ENCODE measurements at places on chromosomes 3 and 15.

DNA sequence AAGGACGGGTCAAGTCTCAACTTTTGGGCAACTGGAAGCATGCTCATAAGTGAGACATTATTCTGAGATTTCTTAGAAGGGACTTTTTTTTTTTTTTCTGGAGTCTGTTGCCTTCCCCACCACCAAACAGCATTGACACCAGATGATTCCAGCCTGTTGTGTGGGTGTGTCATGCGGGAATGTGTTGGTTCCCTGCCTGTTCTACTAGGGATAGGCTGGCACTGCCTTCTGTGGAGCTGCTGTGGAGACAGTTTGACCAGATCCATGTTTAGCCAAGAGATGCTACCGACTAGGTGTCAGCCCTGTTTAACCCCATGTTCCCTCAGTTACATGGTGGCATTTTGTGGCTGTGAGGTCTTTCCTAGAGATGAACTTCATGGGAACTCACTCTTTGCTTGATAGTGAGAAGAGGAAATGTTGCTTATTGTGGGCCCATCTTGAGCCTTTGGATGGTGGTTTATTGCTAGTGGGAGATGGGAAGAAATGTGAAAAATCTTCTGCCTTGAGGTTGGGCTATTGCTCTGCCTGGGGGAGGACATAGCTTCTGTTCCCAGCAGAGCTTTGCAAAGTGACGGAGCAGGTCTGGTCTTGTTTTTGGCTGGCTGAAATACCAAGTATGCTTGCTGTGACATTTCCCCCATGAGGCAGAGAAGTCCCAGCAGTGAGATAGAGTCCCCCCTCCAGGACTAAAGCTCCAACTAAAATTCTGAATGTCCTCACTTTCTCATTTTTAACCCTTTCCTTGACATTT is 31.3 kb downstream of the TRAK1 start:
- DNase-seq, result no peak

- DNase-seq, result no peak
Observed at GRCh38 chr15:68252925-68253534, 23.5 kb upstream of the CLN6 start.

- no peak for DNase-seq
Observed at GRCh38 chr3:62134061-62134496, 239.3 kb downstream of the FEZF2 start.

DNA sequence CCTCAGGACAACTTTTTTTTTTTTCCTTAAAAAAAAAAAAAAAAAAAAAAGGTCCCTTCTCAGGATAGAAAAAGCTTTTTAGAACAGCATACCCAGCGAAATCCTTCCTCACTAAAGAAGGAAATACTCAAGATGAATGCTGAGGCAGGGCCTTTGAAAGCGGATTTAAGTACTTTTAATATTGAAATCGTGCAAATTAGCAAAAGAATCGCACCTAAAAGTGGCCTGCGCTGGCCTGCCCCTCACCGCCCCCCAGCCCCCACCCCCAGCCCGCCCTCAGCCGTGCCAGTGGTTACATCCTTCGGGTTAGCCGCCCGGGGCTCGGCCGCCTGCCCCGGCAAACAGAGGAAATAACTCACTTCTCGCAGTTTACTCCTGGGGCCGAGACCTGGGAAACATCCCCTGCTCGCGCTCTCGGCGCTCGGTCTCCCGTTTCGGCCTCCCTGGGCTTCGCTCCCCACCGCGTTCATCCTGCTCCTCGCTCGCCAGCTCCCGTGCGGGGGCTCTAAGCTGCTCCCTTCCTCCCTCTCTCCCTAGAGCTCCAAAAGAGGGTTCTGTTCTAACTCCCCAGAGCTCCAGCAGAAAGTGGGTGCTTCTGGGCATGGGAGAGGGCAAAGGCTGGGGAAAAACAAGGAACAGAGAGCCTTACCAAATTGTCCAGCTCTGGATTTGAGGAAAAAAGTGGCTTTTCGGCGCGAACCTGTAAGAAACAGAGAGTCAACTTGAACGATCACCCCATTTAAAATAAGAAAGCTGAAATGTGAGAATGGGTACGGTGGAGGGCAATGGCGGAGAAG is 5.2 kb downstream of the MEIS2 start:
- DNase-seq, result no peak

- no peak for DNase-seq
Observed at GRCh38 chr3:173065543-173065981, 75.5 kb downstream of the SPATA16 start.

GRCh38 chr3:130569461-130570365 is 52.7 kb downstream of the COL6A6 start:
- no peak for DNase-seq

- no peak for DNase-seq
Observed at GRCh38 chr3:38782148-38782547, 33.9 kb downstream of the SCN10A start.

- no peak for DNase-seq
Observed at GRCh38 chr15:56383010-56383409, 17.8 kb downstream of the TEX9 start.

DNA sequence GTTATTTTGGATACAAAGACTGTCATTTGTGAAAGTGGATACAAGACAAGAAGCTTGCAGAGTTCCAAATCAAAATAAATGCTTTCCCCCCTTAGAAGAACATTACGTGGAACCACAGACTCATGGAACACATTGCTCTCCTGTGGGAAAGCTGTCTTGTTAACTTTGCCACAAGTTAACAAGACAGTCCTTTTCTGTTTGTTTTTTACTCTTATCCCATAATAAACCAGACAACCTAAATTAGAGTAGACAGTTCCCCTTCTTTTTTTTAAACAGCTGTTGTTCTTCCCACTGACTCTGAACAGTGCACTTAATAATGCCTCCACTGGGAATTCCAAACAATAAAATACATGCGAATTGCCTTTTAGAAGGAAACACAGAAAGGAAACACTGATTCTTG is 255.3 kb upstream of the UBE2E2 start:
- DNase-seq, result no peak

- no peak for DNase-seq
Observed at GRCh38 chr15:55222588-55222987, 25.8 kb upstream of the RSL24D1 start.

DNA sequence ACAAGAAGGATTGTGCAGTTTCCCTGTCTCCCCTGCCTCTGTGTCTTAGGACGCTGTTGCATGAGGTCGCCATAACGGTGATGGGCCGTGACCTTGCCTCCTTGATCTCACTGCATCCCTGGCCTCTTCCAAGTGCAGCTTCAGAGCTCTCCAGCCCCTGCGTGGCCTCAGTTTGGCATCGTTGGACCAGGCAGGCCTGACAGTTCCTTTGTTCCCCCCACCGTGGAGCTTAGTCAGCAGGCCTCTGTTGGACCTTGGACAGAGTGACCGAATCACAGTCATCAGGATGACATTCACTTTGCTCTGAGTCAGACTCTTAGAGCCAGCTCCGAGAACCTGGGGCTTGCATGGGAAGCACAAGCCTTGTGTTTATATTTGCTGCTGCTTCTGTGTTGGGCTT is 139.4 kb downstream of the OPA1 start:
- DNase-seq, result no peak

GRCh38 chr3:77134769-77135168 is 94.9 kb downstream of the ROBO2 start:
- no peak for DNase-seq

GRCh38 chr3:102304550-102304949 is 130.3 kb upstream of the ZPLD1 start:
- no peak for DNase-seq

GRCh38 chr3:28171962-28172361 is 69.5 kb upstream of the CMC1 start:
- DNase-seq, result no peak

DNA sequence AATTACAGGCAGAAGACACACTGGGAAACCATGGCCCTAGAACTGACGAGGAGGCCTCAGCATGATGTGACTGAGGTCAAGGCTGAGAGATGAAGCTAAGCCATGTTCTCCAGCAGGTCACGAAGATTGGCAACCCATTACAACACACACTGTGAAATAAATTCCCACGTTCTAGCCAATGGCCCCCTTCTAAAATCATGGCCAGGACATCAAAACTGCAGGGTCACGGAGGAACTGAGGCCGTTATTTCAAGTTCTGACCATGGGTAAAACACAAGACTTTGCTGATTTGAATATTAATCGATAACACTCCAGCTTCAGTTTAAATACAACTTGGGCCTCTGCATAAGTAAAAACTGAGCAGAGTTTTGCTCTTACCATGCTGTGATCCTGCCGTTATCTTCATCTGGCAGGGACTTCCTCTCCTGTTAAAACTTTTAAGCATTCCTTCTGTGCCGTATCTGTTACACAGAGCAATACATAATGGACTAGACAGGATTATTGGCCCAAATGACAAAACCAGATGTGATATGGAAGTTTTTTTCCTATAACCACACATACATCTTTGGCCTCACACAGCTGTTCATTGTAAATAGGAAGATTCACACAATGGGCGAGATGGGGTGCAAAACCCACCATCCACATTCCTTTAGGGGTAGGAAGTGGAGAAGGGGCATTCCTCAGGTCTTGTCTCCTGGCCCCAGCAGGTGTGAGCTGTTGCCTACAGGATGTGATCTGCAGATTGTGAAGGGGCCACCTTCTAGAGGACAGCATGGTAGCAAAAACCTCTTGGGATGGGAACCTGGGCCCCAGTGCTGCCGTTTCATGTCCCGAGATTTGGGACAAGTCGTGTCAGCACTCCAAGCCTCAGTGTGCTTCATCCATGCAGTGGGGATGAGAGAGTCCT is 207.4 kb downstream of the OPA1 start:
- DNase-seq, result no peak

- no peak for DNase-seq
Observed at GRCh38 chr15:45442507-45443135, 64.3 kb upstream of the GATM start.

GRCh38 chr15:98903377-98904018 is 104.1 kb downstream of the PGPEP1L start:
- no peak for DNase-seq
